ENCODE measurements at places on chromosomes 1 and 21.

DNA sequence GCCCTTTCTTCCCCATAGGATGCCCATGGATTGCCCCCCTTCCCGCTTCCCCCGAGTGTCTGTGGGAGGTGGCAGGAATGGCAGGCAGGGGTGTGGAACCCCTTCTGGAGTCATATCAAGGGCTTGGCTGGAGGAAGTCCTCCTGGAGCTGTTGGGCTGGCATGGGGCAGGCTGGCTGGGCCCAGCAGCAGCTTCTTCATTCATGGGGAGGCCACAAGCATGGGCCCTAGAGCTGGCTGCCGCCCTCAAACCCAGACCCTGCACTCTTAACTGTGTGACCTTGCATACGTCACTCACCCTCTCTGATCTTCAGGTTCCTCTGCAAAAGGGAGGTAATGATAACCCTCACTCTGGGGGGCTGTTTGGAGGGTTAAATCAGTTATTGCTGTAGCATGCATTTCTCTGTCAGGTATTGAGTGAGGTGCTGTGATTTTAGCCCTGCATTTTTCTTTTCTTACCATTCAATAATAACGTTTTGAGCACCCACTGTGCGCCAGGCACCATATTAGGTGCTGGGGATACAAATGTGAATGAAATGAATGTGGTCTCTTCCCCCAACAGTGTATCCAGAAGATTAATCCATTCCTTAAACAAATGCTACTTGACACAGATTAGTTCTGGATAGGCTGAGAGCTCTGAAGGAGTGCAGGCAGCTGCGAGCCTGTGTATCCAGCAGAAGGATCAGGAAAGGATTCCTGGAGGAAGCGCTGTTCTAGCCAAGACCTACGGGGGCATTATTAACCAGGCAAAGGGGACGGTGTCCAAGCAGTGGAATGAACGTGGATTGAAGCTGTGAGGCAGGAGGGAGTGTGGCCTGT is 9.3 kb downstream of the PCSK9 start:
- DNase-seq: no peak

- no peak for DNase-seq
These were observed 30.8 kb upstream of the FAM78B start for GRCh38 chr1:166197597-166197996.

GRCh38 chr1:231774719-231775335 is 148.2 kb downstream of the DISC1 start:
- no peak for DNase-seq

DNA sequence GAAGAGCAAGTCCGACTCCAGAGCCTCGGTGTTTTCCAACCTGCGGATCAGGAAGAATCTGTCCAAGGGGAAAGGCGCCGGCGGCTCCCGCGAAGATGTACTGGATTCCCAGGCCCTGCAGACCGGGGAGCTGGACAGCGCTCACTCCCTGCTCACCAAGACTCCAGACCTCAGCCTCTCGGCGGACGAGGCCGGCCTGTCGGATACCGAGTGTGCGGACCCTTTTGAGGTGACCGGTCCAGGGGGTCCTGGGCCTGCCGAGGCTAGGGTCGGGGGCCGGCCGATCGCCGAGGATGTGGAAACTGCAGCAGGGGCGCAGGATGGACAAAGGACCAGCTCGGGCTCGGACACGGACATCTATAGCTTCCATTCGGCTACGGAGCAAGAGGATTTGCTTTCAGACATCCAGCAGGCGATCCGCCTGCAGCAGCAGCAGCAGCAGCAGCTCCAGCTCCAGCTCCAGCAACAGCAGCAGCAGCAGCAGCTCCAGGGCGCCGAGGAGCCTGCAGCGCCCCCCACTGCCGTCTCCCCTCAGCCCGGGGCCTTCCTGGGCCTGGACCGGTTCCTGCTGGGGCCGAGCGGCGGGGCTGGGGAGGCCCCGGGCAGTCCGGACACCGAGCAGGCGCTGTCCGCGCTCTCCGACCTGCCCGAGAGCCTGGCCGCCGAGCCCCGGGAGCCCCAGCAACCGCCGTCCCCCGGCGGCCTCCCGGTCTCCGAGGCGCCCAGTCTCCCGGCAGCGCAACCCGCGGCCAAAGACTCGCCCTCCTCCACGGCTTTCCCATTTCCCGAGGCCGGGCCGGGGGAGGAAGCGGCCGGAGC is 827 bp downstream of the FMN2 start:
- no peak for DNase-seq

- no peak for DNase-seq
These were observed 194.9 kb downstream of the HIVEP3 start for GRCh38 chr1:41723786-41724185.

GRCh38 chr21:15285556-15285955 is 220.8 kb upstream of the NRIP1 start:
- DNase-seq: no peak

- no peak for DNase-seq
These were observed 687.6 kb upstream of the PTBP2 start for GRCh38 chr1:96034006-96034405.

GRCh38 chr21:34598931-34599400 is 15.9 kb downstream of the RCAN1 start:
- DNase-seq: no peak

DNA sequence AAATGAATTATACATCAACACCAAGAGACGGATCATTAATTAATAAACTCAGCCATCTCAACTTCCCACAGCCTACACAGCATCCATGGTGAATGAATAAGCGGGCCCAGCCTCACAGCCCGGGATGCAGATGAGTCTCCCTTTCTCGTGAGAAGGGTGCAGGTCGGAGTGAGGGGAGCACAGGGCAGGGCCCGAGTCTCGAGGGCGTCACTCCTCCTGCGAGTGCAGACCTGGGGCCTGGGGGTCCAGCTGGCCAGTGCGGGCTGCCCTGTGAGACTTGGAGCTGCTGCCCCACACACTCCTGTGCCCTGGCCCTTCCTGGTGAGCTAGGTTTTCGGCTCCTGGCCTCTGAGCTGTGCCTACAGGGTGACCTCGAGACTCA is 74.7 kb downstream of the AJAP1 start:
- DNase-seq: no peak

Measured in erythroblast (primary cell).